ENCODE measurements at places on chromosomes 16 and 17.

- DNase-seq, result no peak
These were observed 220.0 kb downstream of the IRX3 start for GRCh38 chr16:54066451-54067105.

DNA sequence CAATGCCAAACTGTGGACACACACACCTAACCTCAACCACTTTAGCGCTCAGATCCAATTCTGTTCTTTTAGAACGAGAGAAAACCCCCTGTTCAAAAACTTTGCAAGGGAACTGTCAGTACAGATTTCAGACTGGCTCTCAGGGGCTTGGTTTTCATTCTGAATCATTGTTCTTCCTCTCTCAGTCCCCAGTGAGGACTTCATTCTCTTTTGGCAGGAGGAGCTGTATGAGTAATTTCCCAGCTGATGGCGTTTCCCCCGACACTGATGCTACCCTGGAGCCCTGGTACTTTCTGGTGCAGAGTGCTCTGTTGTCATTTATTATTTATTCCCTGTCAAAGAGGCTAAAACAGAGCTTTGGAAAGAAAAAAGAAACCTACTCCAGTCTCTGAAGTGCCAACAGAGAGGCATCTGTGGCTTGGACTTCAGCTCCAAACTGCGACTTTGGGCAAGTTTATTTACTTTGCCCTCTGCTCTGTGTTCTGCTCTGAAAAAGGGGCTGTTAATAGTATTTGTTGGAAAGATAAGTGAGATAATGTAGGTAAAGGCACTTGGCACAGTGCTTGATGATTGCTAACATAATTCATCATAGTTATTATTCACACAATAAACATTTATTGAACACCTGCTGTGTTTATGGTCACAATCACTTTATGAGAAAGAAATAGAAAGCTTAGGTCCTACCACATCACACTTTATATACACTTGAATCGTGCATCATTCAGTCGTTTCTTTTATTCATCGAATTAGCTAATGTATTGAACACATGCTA, 28.3 kb downstream of the ETV4 start:
- no peak for DNase-seq

- peak; percentile 33 for DNase-seq
These were observed 22.5 kb downstream of the DNAI2 start for GRCh38 chr17:74296548-74296936.

- DNase-seq, result no peak
These were observed 126.3 kb downstream of the ABCC1 start for GRCh38 chr16:16075488-16076422.

DNA sequence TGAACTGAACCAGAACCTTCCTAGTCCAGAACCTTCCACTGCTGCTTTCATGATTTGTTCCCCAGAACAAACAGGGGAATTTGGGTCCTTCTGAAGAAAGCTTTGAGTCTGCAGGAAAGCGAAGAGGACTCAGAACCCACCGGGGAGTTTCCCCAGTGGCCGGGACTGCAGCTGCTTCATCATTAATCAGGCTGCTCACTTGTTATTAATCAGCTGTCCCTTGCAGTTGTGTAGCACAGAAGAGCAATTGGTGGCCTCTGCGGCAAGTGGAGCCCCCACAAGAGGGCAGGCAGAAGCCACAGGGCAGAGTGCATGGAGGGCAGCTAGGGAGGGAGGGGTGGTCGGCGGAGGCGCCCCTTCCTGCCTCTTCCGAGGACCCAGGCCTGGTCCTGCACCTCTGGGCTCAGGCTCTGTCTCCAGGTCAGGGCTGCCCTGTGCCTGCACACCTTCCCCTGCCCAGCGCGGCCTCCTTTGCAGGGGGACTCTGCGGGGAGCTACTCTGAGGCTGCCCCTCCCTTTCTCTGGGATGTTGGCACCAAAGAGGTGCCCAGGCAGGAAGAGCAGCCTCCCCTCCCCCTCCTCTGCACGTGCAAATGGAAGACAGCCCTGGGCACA, 6.9 kb downstream of the CCL17 start:
- no peak for DNase-seq

DNA sequence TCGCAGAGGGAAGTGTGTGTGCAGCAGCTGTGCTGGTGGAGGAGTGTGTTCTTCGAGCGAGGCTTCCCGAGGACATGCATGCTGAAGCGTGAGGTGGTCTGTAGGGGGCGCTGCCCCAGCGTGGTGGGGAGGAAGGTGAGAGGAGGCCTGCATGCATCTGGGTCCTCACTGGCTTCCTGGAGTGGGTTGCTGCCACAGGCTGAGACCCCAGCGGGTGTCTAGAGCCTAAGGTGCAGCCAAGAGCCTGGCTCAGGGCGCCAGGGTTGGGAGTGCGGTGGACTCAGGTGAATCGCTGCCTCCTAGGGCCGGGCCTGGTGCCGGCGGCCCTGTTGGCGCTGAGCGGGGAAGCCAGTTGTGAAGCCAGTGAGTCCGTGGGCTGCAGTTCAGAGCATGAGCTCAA, 7.5 kb upstream of the HSD3B7 start:
- DNase-seq, result peak; percentile 33

Data from stimulated activated CD4-positive, alpha-beta T cell treated with anti-CD3 and anti-CD28 coated beads, Interleukin-1b, Interleukin-23, amount 100 ng/mL, for 48 hours (primary cell).